MCF 10A (cell line): ENCODE measurements at places on chromosomes 11 and 22. TPM values are rescaled to one million over a fixed set of nuclear protein-coding genes. Genes with fewer than 3 reads are reported as not detected.

DNA sequence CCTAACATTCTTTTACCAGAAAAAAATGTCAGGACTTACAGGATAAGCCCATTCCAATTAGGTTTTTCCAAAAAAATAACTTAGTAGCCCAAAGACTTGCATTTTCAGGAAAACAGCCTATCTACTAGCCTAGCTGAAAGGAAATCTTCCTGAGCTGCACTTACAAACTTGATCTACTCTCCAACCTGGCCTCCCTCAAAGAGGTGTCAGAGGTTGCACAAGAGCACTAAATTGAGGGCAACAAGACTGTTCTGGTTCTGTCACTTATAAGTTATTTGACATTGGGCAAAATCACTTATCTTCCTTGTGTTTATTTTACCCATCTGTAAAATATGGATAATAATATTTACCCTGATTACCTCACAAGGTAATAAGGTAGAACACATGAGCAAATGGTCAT is 7.9 kb upstream of the SOX6 start:
- no peak for DNase-seq

- DNase-seq, result no peak
These were observed 339.2 kb upstream of the CCDC90B start for GRCh38 chr11:83625336-83625735.

GRCh38 chr11:126165311-126165720 is 46.1 kb downstream of the RPUSD4 start:
- DNase-seq, result no peak

DNA sequence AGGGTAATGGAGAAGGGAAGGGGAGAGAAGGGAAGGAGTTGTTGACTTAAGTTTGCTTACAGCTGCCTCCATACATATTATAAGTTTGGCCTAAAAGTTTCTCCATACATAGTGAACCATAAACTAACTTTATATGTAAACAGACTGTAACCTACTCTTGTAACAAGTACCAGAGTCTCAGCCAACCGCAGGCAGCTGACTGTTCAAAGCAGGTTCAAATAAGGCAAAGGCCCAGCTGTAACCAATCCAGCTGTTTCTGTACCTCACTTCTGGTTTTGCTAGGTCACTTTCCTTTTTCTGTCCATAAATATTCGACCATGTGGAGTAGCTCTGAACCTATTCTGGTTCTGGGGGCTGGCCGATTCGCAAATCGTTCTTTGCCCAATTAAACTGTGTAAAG is 591.2 kb downstream of the INSC start:
- DNase-seq, result no peak

DNA sequence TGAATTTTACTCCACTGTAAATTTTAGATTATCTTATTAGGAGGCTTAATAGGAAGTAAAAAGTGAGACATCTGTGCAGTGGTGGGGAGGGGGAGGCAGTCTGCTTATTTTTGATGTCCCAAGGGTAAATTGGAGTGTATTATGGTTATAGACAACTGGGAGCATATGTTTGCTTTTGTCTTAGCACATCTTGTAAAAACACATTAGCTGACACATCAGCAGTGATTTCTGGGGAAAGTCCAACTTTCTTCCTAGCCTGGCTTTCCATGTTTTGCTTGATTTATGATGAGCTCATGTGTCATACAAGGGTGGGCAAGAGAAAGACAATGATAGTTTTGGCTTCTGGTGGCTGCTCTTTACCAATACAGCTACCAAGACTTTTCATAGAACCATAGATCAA is 4.0 kb downstream of the ANO3 start:
- DNase-seq, result no peak

Gene MUC6
- total RNA-seq, result not detected in 2 replicates

GRCh38 chr11:19842505-19842904 is 129.9 kb downstream of the NAV2 start:
- no peak for DNase-seq

Gene SMIM38
- not detected in 2 replicates for total RNA-seq

Gene CSF2RB
- total RNA-seq, result not detected in 2 replicates

DNA sequence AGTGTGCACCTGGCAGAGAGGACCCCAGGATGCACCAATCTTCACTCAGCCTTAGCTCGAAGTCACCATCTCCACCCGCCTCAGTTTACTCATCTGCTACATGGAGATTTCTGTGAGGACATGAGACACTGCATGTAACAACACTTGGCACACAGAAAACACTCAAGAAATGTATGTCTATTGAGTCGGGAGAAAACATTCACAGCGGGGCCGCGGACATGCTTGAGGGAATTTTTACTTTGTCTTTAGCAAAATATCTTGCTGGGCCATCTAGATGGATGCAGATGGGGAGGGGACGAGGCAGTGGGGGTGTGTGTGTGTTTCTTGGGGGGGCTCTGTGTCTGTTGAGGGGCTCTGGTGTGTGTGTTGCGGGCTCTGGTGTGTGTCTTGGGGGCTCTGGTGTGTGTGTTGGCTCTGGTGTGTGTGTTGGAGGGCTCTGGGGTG is 28.4 kb upstream of the RFPL3 start:
- no peak for DNase-seq

DNA sequence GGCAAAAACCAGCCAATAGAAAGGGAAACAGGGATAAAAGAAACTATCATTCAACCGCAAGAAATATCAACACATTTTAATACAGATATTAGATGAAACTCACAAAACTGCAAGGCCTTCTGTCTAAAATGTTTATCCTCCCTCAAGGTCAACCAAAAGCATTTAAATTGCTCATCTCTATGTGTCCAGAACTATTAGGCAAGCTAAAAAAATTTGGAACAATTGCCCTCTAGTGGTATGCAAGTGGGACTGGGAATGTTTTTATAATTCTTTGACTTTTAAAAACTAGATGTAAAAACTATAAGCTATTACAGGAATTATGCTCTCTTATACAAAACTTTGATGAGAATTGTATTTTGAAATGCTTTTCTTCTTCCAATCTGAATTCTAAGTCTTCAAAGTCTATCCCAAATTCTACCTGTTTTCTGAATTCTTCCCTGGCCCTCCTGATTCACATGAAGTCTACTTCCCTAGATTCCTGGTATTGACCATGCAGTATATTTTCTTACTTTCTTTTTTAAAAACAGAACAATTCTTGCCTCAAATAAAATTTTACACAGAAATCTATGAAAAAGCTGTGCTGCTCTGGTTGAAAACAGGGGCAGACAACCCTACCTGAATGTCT is 4.9 kb downstream of the CWC15 start:
- DNase-seq, result peak; percentile 34

- DNase-seq, result peak; percentile 55
These were observed 114.2 kb downstream of the ME3 start for GRCh38 chr11:86558207-86558606.

GRCh38 chr11:94539420-94539819 is 4.3 kb upstream of the FUT4 start:
- no peak for DNase-seq

- no peak for DNase-seq
These were observed 77.6 kb upstream of the SESN3 start for GRCh38 chr11:95308512-95309035.

DNA sequence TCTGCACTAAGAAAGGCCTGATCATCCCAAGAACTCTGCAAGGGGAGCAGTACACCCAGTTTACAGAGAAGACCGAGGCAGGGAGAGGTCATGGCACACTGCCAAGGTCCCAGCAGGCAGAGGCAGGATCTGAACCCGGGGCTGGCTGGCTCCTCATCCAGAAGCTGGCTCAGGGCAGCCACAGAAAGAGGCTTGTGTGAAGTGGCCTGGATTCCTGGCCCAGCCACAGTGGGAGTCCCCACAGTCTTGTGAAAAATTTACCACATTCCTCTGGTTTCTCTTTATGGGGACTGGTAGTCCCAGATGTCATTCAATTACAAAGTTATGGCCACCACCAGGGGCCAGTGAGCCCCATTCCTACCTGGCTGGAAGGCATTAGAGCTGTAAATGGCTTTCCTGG is 440.5 kb downstream of the MIAT start:
- DNase-seq, result no peak

DNA sequence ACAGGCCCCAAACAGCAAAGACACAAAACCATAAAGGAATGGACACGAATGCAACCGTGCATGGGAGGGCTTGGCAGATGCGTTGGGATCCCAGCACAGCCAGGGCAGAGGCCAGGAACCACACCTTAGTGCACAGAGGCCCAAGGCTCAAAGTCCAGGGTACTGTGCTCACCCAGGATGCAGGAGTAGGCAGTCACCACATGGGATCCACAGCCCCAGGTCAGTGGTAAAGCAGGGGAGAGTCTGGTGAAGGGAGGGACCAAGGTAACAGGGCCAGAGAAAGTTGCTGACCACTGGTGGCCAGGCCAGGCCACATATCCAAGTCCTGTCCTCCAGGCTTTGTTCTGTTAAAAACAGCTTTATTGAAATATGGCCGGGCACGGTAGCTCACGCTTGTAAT is 6.5 kb upstream of the CERK start:
- no peak for DNase-seq

DNA sequence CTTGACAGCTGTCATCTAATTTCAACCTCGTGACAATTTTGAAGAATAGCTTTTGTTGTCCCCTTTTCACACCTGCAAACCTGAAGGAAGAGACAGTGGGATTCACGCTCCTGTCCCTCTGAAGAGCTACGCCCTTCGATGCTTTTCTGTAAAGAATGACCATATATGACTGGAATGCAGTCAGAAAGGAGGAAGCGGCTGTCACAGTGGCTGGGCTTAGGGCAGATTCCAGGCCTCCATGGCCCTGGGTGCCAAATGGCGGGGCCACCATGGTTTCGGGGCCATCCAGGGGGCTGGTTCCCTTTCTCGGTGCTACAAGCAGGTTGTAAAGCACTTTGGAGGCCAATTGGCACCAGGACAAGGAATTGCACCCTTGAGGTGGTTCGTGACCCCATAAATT is 22.2 kb upstream of the FGF19 start:
- DNase-seq, result no peak

Gene MIF
- total RNA-seq, result 1,031 and 1,126 TPM in 2 replicates

DNA sequence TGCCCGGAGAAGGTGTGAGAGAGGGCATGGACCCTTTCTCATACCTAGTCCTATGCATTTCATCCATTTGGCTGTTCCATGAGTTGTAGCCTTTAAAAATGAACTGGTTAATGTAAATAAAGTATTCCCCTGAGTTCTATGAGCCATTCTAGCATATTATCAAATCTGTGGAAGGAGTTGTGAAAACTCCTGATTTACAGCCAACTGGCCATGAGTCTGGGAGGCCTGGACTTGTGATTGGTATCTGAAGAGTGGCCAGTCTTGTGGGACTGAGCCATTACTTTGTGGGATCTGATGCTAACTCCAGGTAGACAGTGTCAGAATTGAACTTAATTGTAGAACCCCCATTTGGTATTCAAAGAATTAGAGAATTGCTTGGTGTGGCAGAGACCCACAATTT is 48.4 kb downstream of the FAM118A start:
- peak; percentile 5 for DNase-seq

GRCh38 chr11:21072558-21072957 is 403.2 kb downstream of the NELL1 start:
- DNase-seq, result no peak

DNA sequence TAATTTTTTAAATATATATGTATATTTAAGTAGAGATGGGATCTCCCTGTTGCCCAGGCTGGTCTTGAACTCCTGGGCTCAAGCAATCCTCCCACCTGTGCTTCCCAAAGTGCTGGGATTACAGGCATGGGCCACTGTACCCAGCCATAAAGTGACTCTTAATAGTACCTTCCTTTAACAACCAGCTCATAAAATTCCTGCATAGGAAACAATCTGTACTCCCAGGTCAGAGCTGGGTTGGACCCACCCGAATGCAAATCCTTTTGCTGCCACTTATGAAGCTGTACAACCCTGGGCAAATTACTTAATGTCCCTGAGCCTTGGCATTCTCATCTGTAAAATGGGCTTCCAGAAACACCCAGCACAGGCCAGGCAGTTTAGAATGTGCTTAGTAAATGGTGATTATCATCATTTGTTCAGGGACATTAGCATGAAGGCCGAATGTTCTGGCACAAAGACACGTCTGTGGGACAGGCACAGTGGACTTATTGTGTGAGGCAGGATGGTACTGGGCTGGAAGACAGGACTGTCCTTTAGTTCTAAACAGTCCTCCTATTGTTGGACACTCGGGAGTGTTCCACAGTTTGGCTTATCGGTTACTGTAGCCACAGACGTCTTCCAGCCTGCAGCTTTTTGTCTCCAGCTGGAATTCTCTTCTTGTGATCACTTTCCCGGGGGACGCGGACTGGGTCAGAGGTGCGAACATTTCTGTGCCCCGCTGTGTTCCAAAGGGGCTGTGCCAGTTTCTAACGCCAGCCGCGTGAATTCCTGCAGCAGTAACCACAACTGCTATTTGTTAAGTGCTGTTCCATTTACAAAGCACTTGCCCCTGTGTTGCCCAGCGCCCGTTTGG is 6.0 kb downstream of the PDXP start:
- DNase-seq, result no peak

GRCh38 chr22:25172153-25172552 is 27.5 kb upstream of the CRYBB3 start:
- peak; percentile 39 for DNase-seq

GRCh38 chr11:130515829-130516553 is 67.5 kb downstream of the ADAMTS15 start:
- DNase-seq, result no peak

DNA sequence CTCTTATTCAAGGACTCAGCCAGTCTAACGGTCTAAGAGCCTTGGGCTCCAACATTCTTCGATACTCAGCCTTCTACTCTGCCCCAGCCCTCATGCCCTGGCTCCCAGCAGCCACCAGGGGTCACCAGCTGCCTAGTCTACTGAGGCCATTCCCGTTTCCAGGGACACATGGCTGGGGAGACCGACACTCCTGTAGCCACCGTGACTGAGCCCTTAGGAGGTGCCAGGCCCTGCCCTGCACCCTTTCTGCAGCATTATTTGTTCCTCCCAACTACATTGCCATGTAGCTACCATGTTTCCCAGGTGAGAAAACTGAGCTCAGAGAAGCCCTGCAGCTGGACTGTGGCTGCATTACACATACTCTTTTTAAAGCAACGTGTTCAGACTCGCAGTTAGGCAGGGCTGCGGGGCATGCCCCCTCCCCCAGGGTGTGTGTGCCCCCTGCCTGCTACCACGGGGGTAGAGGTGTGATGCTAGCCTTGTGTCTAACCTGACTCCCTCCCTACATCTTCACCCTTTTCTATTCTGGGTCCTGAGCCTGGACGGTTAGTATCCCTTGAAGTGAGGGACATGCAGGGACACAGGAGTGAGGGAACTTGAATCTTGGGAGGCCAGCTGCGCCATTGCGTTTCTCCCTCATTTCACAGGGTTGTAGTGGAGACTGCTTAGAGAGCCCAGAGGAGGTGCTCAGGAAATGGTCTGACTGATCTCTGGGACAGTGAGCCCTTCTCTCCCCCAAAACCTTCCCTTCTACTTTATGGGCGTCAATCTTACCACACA is 17.5 kb downstream of the ATG16L2 start:
- peak; percentile 82 for DNase-seq

Gene NUMA1
- 109 and 113 TPM in 2 replicates for total RNA-seq

GRCh38 chr11:26974069-26974783 is 19.7 kb upstream of the FIBIN start:
- no peak for DNase-seq

Gene RAB36
- total RNA-seq, result 8.5 and 8.8 TPM in 2 replicates

Gene FOLR2
- total RNA-seq, result not detected in 2 replicates

DNA sequence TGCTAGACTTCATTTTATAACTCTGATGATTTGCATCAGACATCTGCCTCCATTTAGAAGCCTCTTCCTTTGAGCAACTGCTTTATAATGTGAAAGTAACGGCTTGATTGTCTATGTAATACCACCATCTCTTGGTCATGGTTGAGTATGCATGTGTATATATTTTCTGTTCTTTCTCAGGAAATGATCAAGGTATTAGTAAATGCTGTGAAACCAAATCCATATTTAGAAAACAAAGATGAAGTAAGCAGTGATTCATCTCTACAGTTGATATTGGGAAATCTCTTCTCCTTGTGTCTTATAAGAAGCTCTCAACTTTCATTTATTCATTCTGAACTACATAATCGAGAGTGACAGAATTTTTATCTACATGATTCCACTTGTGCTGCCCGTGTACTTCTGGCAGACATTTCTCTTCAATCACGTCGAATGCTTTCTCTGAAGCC is 104.6 kb upstream of the ANO3 start:
- peak; percentile 78 for DNase-seq
